ENCODE measurements at places on chromosomes 11 and 22.
A peak's percentile ranks its signal among the peaks of the same experiment; 100 is the strongest.

- DNase-seq = no peak
Observed at GRCh38 chr11:75677909-75678308, 9.1 kb upstream of the MAP6 start.

DNA sequence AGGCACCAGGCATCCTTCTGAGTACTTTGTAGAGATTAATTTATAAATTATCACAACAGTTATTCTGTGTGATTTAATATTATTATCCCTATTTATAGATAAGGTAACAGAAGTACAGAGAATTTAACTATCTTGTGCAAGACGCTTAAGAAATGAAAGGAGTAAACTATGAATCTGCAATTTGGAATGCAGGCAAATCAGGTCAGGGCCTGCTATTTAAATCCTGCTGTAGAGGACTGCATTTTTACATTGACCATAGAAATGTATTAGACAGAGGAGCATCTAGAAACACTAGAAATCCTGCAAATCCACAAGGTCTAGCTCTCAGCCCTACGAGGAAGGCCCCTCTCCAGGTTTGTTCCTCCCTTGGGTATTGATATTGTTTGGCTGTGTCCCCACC, 336.2 kb downstream of the ETS1 start:
- peak; percentile 56 for DNase-seq

GRCh38 chr11:19320827-19321226, 80.1 kb upstream of the E2F8 start:
- DNase-seq = no peak

DNA sequence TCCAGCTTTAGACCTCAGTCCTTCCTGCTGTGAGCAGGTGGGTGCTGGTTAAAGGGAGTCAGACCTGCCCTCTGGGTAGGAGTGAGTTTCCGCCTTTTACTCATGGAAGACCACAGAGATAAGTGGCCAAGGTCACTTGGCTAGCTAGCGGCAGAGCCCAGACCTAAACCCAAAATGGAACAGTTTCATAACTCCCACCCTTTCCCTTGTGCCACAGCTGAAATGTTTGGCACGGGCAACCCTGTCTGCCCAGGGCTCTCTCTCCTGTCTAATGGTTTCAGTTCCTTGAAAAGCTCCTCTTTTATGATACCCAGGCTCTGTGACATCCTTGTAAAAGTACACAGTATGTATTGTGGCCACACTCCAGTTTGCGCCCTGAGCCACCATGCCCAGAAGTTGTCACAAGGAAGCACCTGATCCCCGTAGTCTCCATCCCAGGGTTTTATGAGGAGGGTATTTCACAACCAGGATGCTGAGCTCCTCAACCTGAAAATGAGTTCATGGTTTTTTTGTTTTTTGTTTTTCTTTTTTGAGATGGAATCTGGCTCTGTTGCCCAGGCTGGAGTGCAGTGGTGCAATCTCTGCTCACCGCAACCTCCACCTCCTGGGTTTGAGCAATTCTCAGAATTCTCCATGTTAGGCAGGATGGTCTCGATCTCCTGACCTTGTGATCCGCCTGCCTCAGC, 5.1 kb downstream of the MB start:
- no peak for DNase-seq

DNA sequence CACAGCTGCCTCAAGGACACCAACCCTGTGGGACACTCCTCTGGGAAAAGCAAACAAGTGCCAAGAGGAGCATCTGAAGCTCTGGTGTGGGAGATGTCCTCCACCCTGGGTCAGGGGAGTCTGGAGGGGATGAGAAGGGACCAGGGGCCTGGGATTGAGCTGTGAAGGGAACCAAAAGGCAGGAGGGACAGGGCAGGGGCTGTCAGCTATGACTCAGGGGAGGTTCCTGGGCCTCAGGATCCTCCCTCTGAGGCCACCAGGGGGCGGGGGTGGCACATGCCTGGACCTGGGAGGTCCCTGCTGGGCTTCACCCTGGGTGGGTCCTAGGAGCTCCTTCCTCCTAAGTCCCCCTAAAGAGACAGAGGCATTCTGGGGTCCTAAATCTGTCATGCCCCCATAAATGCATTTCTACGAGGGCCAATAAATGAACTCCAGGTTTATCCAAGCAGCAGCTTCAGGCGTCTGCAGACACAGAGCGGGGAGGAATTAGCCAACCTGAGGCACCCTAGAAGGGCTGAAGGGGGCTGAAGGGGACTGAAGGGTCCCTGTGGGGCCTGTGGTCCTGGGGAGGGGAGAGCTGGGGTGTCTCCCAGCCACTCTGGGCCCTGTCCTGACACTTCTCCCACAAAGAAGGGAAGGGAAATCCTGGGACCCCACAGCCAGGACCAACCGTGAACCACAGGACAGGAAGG, 31.9 kb upstream of the IGLL5 start:
- peak; percentile 21 for DNase-seq

DNA sequence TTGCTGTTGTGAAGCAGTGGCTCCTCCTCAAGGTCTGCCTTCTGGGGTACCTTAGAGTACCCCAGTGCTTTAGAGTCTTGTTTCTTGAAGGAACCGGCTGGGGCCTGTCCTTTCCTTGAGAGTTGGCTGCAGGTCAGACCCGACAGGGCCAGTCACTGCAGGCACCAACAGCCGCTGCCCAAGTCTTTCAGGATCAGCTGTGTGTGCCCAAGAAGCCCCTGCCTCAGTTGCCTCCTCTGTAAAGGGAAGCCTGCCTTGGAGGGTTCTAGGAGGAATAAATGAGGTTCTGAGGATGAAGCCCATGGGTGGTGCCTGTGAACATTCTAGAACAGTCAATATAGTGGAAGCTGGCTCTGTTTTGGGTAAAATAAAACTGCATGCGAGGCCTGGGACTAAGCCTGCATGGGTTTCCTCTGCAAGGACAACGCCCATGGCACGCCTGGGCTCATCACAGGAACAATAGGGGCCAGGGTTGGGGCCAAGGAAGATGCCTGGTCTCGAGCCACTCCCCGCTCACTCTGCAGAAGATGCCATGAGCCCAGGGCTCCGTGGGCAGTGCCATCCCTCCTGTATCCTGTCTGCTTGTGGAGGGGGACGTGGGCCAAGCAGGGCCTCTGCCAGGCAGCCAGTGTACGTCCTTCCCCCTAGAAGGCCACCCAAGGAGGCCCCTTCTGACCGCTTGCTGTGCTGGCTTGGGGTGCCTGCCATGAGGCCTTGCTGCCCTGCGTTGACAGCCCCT, 81.6 kb downstream of the MED15 start:
- no peak for DNase-seq

DNA sequence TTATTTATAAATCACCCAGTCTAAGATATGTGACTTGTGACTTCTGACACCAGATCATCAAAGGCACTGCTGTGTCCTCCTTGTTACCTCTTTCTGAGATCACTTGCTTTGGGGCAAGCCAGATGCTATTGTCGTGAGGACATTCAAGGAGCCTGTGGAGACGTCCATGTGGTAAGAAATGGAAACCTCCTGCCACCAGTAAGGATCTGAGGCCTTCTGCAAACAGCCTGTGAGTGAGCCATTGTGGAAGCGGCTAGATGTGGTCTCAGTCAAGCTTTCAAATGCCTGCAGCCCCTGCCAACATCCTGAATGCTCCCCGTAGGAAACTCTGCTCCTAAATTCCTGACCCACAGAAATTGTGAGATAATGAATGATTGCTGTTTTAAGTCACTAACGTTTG, 11.7 kb upstream of the RDX start:
- no peak for DNase-seq

GRCh38 chr11:58509748-58510147, 1.8 kb upstream of the OR5B21 start:
- no peak for DNase-seq

DNA sequence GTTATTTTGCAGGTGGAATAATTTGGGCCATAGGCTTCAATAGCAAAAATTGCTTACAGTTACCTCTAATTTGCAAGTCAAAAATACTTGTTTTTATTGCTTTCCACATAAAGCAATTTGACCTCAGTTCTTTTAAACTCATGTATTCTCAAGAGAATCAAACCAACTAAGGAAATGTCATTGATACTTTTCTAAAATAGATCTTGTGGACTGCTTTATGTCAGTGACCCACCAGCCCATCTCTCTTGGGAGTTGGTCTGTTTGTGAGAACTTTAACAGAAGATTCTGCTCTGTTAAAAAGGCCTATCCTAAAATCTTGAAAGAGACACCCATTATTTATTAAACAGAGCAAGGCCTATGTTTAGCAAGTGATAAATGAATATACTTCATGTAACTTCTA, 75.2 kb downstream of the DDIAS start:
- DNase-seq = no peak

DNA sequence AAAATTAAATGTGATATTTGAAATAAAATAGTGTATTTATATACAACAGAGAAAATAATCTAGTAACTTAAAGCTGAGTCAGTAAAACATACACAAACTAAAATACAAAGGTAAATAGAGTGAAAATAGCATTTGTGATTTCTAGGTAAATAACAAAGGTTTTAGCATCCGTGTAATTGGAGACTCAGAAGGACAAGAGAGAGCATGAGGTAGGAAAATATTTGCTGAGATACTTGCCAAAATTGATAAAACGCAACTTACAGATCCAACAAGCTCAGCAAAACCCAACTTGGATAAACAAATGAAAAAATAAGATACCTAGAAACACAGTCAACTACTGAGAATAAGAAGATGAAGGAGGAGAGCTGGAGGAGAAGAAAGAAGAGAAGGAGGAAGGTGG, 634.7 kb upstream of the CCDC179 start:
- DNase-seq = no peak

GRCh38 chr22:30841273-30841672, 127.3 kb downstream of the MORC2 start:
- no peak for DNase-seq

- no peak for DNase-seq
Observed at GRCh38 chr11:126740846-126741245, 259.7 kb downstream of the KIRREL3 start.

GRCh38 chr11:10478574-10479550, 23.8 kb downstream of the AMPD3 start:
- DNase-seq = no peak

- no peak for DNase-seq
Observed at GRCh38 chr22:35553341-35553740, 12.7 kb downstream of the RASD2 start.

DNA sequence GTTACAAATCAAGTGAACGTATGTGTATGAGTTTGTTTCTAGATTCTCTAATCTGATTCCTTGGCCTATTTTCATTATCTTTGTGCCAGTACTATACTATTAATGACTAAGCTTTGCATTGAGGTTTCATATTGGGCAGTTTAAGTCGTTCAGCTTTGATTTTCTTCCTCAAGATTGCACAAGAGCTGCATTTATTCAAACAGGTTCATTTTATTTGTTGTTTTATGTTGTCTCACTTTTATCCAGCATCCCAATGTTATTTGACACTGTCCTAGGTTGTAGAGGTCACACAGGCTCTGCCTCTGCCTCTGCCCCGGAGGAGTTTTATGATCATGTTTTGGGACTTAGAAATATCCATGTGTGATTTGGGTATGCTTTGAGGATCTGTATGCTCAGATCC, 79.8 kb downstream of the TEAD1 start:
- DNase-seq = no peak

- peak; percentile 71 for DNase-seq
Observed at GRCh38 chr11:117071344-117071787, 26.9 kb downstream of the SIK3 start.

DNA sequence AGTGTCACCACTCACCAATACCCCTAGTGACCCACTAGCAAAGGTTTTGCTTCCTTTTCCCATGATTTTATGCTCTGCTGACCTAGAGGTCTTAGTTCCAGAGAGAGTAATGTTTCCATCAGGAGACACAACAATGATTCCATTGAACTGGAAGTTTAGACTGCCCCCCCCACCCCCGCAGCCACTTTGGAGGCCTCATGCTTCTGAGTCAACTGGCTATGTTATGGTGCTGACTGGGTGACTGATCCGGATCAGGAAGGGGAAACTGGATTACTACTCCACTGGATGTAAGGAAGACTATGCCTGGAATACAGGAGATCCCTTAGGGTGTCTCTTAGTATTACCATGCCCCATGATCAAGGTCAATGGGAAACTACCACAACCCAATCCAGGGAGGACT, 633.6 kb downstream of the OPCML start:
- DNase-seq = peak; percentile 32

GRCh38 chr22:37193629-37194191, 5.7 kb upstream of the C1QTNF6 start:
- DNase-seq = peak; percentile 48
